ENCODE measurements at places on chromosomes 12 and 14.

DNA sequence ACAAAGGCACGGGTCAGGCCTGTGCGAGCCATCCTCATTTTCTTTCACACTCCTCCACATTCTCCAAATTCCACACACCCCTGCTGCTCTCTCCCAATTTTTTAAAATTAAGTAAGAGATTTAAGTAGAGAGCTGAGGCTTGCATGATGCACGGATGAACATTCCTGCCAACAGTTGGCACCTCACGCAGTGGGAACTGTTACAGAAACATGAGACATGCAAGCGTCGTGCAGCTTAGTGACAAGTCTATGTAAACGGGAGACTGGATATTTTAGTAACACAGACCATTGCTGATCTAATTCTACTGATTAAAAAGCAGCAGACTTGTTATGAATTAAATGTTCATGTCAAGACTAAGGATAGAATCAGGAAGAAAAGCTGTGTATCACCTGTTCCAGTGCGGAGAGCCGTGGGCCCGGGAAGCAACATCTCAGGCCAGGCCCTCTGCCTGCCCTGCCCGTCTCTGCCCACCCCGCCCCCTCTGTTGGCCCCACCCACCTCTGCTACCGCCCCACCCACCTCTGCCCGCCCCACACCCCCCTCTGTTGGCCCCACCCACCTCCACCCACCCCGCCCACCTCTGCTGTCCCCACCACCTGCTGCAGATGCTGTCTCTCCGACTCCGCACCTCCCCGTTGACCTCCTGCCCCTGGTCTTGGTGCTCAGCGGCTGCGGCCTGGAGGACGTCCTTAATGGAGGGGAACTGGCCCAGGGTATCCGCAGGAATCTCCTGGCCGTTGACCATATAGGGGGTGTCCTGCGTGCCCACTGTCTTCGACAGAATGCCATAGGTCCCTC is 21.2 kb downstream of the GOLGA3 start:
- no peak for ATAC-seq

GRCh38 chr12:482061-482460 is 22.3 kb downstream of the B4GALNT3 start:
- no peak for ATAC-seq

- no peak for ATAC-seq
These were observed 21.6 kb downstream of the RERGL start for GRCh38 chr12:18068355-18068754.

- ATAC-seq, result no peak
These were observed 13.7 kb downstream of the TCTN1 start for GRCh38 chr12:110627500-110628195.

DNA sequence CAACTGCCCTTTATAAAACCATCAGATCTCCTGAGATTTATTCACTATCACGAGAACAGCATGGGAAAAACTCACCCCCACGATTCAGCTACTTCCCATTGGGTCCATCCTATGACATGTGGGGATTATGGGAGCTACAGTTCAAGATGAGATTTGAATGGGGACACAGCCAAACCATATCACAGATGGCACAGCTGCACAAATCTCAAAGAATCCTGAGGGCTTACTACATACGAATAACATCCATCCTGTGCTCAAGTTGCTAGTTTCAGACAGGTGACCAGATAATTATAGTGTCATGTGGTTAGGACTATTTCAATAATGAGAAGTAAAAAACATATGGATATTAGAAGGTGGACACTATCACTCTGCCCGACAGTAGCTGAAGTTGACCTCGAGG is 211.2 kb downstream of the NUAK1 start:
- no peak for ATAC-seq

DNA sequence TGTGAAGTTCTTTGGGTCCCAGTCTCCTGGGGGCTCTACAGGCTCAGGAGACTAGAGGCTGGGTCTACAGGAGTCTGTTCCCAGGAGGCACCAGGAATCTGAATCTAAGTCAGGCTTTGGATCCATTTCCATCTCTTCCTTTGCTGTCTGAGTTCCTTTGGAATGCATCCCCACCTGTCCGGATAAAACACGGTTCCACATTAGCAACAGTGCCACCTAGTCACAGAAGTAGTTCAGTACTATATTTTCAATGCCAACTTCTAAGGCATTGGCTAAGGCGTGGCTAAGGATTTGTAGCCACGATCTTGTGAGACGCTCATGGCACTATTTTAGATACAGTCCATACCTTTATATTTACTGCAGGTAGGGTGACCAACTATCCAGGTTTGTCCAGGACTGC is 15.1 kb downstream of the ZC2HC1C start:
- ATAC-seq, result no peak

DNA sequence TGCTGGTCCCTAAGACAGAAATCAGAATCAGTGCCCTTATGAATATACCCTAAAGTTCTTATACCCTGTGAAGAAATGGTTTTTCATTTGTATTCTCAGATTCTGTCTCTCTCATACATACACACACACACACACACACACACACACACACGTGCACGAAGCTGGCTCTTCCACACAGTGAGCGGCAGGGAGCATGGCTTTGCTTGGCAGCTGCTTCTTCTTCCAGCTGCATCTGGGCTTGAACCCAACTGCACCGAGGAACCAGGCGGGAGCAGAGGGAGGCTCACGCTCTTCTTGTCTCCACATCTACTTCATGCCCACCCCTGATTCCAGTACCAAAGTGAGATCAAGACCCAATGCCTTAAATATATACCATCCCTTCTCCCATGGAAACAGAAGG is 19.4 kb downstream of the GRIN2B start:
- ATAC-seq, result no peak

GRCh38 chr12:57724936-57725740 is 13.4 kb downstream of the AGAP2 start:
- ATAC-seq, result no peak

- no peak for ATAC-seq
These were observed 90.3 kb downstream of the DDHD1 start for GRCh38 chr14:53062856-53063255.

DNA sequence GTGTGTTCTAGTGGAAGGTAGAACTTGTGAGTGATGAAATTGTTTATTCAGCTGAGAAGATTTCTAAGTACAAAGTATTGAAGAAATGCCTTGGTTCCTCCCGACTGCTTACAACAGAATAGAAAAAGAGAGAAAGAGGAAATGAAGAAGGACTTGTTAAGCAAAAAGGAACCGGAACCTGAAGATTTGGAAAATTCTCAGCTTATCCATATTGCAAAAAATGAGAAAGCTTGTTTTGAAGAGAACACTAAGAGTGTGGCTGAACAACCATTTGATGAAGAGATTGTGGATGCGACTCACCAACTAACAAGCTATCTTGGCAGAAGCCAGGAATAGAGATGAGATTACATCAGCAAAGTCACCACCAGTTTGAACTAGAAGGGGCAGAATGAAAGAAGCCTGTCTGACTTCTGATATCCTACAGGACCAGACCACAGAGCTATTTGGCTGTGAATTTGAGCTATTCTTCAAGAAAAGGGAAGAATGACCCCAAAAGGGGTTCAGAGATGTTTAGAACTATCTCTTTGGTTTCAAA is 15.1 kb downstream of the NDUFA9 start:
- ATAC-seq, result no peak

- ATAC-seq, result no peak
These were observed 4.0 kb downstream of the HOXC8 start for GRCh38 chr12:54012631-54013409.

GRCh38 chr12:31558521-31558920 is 32.4 kb downstream of the DENND5B start:
- no peak for ATAC-seq

- ATAC-seq, result no peak
These were observed 85.1 kb upstream of the ARHGAP5 start for GRCh38 chr14:31992011-31992447.

- no peak for ATAC-seq
These were observed 175.9 kb upstream of the ABCD2 start for GRCh38 chr12:39795481-39795880.

DNA sequence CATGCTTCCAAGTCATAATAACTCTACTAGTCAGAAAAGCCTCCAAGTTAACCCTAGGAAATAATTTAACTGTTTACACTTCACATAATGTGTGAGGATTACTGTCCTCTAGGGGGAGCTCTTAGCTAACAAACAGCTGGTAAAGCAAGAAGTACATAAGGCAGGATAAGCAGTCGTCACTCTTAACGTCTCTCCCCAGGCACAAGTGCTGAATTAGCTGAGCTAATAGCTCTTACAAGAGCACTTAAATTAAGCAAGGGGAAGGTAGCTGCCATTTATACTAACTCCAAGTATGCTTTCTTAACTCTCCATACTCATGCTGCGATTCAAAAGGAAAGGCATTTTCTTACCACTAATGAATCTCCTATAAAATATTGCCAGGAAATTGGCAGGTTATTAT is 79.3 kb upstream of the TSPAN11 start:
- ATAC-seq, result peak; percentile 36

DNA sequence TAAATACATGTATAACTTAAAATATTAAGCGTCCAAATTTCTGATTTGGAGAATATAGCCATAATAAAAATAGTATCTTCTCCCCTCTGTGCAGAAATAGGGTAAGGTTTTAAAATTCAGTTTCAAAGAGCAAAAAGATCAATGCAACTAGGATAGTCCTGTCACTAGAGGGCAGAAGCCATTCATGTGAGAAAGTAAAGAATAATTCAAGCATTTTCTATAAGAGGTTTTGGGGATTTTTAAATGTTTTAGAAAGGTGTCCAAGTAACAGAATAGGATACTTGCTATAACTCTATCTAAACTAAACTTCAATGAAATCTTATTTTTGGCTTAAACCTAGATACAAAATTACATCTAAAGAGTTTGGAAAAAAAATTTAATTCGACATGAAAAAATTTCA is 50.3 kb downstream of the ADAMTS20 start:
- ATAC-seq, result no peak

DNA sequence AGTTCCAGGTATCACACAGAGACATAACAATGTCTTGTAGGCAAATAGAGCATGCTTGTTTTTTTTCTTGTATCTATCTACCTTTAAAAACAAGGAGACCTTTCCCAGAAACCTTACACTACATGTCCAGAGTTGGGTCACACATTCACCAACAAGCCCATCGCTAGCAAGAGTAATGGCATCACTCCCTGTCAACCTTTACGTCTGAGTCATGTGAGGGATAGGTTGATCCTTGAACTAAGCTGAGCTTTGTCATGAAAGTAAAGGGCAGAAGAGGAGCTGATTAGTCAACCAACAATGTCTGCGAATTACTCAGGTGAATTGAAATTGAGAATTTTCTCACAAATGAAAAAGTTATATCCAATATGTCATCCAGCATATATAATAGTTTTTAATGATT is 219.4 kb downstream of the CNTN1 start:
- ATAC-seq, result no peak

DNA sequence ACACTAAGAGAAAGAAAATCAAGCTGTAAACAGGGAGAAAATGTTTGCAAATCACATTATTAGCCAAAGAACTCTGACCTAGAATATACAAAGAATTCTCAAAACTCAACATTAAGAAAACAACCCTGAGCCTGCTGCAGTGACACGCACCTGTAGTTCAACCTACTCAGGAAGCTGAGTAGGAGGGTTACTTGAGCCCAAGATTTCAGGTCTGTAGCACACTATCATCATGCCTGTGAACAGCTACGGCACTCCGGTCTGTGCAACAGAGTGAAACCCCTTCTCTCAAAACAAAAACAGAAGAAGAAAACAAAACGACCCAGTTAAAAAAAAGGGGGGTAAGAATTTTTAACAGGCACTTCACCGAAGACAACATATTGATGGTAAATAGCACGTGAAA is 20.8 kb downstream of the SAV1 start:
- ATAC-seq, result no peak

GRCh38 chr12:623865-624372 is 39.3 kb downstream of the NINJ2 start:
- ATAC-seq, result peak; percentile 54

DNA sequence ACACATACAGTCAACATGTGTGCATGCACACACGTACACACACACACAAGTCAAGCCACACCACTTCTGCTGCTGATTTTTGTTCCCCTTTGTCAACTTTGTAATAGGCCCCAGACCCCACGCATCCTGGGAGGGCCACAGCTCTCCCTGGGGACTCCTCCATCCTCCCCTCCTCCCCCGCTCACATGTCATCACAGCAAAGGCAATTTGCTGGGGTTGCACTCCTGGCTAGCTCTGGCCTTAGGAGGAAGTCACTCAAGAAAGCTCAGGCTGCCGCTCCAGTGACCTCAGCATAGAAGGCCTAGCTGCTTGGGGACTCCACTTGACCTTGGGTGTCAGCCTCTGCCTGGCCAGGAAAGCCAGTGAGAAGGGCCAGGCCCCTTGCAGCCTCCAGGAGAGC is 27.2 kb downstream of the NGB start:
- ATAC-seq, result no peak

GRCh38 chr12:11158885-11159444 is 12.0 kb upstream of the SMIM10L1 start:
- ATAC-seq, result no peak

GRCh38 chr14:83207550-83207949 is 1673.9 kb upstream of the SEL1L start:
- ATAC-seq, result no peak

GRCh38 chr12:6363330-6364043 is 11.9 kb downstream of the SCNN1A start:
- peak; percentile 87 for ATAC-seq

GRCh38 chr14:20198991-20199390 is 8.3 kb downstream of the OR11G2 start:
- no peak for ATAC-seq

DNA sequence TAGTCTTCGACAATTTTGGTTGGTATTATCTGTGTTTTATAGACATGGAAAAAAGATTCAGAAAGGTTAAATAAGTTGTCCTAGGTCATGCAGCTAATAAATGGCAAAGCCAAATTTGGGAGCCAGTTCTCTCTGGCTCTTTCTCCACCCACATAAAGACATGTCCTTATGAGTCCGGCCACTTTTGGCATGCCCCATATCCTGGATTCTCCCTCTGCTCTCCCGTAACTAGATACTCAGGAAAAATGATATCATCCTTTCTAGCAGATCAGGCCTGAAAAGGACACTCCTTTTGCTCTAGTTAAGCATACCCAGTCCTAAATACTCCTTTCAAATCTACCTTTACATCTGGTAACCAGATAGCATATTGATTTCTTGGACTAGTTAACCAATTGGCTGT is 64.4 kb downstream of the TTLL5 start:
- ATAC-seq, result no peak

Measured in activated T-helper 17 cell treated with anti-CD3 and anti-CD28 coated beads, Interleukin-2, amount 50 U/mL, for 72 hours (primary cell).